ENCODE measurements at places on chromosomes 1 and 21.

- no peak for DNase-seq
These were observed 1.9 kb downstream of the ETNK2 start for GRCh38 chr1:204149635-204150565.

- DNase-seq, result no peak
These were observed 303.2 kb downstream of the LMX1A start for GRCh38 chr1:165053351-165053750.

DNA sequence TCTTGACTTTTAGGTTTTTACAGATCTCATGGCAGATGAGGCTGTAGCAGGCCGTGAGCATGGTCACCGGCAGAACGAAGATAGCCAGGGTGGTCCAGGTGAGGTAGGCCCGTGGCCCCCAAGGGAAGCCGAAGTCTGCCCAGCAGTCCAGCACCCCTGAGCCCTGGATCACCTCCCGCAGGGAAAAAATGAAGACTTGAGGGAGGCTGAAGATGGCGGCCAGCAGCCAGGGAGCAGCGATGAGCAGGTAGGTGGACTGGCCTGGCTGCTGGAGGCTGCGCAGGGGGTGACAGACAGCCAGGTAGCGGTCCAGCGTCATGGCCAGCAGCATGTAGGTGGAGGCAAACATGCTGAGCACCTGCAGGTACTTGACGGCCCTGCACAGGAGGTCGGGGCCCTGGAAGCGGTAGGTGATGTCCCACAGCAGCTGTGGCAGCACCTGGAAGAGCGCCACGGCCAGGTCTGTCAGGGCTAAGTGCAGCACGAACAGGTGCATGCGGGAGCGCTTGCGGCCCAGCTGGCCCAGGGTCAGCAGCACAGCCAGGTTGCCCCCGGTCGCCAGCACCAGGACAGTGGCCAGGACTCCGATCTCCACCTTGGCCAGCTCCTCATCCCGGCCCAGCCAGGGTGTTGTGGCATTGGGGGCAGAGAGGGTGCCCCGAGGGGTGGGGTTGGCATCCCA lies 856 bp downstream of the AVPR1B start:
- no peak for DNase-seq

DNA sequence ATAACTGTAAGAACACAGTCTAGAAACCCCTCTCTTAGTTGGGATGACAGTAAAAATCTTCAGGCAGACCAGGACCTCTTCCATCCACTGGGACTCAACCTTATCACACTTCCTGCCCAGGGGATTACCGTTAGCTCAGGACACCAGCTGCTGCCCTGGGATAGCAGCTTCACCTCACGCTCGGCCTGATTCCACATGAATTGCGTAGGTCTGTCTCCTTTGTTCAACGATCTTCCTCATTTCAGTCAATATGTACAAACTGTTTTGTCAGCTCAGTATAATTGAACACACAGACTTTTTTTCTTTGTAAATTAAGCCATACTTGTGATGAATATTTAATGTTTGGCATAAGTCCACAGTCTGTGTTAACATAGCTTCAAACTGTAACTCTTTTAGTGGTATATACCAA lies 290.4 kb downstream of the GRIK1 start:
- DNase-seq, result no peak

DNA sequence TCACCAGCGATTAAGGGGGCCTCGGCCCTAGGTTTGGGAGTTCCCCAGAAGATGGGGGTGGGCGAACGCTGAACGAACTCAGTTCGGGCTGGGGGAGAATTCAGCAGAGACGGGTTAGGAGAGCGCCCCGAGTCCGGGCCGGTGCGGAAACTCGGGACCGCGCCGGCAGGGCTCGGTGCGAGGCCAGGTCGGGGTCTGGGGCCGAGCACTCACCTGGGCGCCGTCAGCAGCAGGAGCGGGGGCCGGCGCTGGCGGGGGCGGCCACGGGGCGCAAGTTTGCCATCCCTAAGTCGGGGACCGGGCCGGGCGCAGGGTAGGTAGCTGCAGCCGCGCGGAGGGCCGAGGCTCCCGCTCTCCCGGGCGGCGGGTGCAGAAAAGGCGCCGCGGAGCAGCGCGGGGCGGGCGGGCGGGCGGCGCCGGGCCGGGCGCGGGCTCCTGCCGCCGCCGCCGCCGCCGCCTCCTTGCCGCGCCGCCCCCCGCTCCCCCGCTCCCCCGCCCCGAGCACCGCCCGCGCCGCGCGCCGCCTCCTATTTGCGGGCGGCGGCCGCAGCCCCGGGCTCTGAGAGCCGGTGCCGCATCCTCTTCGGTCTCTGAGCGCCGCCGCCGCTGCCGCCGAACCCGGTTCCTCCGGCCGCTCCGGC lies 349 bp downstream of the ADGRB2 start:
- no peak for DNase-seq

GRCh38 chr1:6470132-6471085 lies 4.4 kb upstream of the TNFRSF25 start:
- no peak for DNase-seq

DNA sequence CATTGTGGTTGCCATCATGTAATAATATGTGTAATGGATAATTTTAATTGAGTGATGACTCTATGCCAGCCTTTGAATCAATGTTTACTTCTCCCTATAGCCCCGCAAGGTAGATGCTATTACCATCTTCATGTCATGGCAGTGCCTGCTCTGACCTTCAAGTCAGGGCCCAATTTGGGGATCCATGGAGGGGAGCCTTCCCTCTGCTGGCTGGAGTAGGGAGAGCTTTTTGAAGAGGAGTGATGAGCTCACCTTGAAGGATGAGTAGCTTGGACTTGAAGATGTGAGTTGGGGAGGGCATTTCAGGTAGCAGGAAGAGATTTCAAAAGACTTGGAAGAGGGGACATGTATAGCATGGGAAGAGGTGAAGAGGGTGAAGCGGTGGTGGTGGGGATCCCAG lies 189.2 kb downstream of the FOXD2 start:
- no peak for DNase-seq

DNA sequence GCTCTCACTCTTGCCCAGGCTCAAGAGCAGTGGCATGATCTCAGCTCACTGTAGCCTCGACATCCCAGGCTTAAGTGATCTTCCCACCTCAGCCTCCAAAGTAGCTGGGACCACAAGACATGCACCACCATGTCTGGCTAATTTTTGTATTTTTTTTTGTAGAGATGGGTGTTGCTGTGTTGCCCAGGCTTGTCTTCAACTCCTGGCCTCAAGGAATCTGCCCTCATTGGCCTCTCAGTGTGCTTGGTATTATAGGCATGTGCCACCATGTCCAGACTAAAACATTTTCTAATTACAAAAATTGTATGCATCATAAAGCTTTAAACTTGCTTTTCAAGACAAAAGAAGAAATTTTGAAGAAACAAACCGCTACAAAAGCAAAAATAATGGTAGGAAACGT lies 20.1 kb downstream of the CBR1 start:
- no peak for DNase-seq

- DNase-seq, result no peak
These were observed 3.5 kb upstream of the PIGV start for GRCh38 chr1:26784023-26784871.

- DNase-seq, result no peak
These were observed 270.5 kb downstream of the GRIK3 start for GRCh38 chr1:36763771-36764170.

DNA sequence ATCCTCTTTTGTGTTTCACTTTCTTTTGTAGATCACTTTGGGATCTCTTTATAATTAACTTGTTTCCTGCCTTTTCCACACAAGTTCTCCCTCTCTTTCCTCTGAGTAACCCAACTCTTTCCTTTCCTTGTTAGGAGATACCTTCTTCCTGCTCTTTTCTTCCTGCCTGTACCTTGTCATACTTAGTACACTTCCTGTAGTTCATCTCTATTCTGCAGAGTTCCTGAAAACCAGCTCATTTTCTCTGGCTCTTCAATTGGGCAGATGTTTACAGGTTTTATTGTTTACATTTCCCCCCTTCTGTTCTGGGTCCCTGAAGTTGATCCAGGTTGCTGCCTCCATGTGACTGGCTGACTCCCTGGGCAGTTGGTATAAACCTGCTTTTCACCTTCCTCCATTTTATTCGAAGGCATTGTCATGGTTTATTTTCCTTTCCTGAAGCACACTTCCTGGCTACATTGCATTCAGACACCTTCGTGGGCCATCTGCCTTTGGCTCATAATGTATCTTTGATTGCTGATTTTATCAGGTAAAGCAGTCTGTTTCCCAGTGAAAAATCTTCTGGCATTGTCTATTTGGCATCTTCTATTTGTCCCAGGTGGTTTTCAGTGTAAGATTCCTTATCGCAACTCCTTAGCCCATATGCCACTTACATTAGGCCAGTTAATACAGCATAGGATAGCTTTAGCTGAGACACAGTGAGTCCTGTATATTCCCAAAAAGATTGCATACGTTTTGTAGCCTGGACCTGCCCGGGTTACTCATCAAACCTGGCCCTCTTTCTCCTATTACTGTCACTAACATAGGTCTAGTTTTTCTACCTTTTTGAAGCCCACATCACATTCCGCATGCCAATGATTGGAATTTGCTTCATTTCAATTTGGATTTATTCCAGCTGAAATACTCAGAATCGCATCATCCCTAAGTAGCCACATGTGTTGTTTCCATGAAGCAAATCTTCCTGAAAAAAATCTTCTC lies 15.4 kb downstream of the CTH start:
- no peak for DNase-seq

GRCh38 chr1:215595231-215595630 lies 28.1 kb downstream of the KCTD3 start:
- no peak for DNase-seq

- no peak for DNase-seq
These were observed 30.5 kb downstream of the TBCE start for GRCh38 chr1:235397733-235398132.

- no peak for DNase-seq
These were observed 15.9 kb downstream of the SAMD11 start for GRCh38 chr1:939511-940106.

DNA sequence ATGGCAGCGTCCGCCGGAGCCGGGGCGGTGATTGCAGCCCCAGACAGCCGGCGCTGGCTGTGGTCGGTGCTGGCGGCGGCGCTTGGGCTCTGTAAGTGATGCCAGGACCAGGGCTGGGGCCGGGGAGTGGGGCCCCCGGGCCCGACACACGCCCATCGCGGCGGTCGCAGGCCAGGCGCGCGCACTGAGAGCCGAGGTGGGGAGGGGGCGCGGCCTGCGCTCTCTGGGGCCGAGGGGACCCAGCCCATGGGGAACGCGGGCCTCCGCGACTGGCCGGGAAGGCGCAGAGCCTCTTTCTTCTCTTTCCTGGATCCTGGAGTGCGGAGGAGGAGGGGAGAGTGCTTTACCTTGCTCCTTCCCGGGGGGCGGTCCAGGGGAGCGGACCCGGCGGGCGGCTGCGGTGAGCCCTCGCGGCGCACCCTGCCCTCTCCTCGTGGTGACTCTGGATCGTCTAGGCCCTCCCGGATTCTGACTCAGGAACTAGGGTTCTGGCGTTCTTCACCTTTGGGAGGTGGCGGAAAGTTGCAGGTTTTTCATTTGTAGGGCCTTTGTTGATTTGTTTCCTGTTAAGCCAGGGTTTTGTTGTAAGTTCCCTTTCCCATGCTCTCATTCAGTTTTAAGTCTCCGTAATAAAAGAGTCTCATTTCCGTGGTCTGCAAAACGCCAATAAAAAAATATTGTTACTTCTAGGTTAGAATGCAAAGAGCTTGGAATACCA lies 529 bp downstream of the MPZL1 start:
- no peak for DNase-seq

- DNase-seq, result no peak
These were observed 10.4 kb downstream of the FGR start for GRCh38 chr1:27624467-27625178.

GRCh38 chr1:112346801-112347350 lies 49.1 kb upstream of the CTTNBP2NL start:
- no peak for DNase-seq

DNA sequence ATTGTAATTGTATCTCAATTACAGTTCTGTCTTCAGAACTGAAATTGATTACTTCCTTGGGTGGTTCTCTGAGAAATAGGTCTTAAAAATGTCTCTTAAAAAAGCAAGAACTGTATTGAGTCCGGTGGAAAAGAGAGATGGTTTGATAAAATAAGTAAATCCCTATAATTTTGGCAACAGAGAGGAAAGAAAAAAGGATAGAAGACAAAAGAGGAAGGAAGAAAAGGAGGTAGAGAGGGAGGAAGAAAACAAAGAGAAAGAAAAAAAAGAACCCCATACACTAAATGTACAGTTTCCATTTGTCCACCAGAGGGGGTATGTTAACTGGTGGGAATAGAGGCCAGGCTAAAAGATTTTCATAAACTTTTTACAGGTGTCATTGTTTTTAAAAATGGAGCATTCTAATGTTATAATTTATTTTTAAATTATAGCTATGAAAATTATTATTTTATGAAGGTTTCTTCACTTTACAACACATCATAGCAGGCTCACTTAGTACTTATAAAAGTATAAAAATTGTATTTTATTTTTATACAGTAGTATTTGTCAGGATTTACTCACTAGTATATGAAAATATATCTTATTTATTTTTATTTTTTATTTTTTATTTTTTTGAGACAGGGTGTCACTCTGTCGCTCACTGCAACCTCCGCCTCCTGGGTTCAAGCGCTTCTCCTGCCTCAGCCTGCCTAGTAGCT lies 2.1 kb upstream of the UBE2T start:
- no peak for DNase-seq

GRCh38 chr1:6723621-6724428 lies 22.2 kb upstream of the DNAJC11 start:
- DNase-seq, result no peak

DNA sequence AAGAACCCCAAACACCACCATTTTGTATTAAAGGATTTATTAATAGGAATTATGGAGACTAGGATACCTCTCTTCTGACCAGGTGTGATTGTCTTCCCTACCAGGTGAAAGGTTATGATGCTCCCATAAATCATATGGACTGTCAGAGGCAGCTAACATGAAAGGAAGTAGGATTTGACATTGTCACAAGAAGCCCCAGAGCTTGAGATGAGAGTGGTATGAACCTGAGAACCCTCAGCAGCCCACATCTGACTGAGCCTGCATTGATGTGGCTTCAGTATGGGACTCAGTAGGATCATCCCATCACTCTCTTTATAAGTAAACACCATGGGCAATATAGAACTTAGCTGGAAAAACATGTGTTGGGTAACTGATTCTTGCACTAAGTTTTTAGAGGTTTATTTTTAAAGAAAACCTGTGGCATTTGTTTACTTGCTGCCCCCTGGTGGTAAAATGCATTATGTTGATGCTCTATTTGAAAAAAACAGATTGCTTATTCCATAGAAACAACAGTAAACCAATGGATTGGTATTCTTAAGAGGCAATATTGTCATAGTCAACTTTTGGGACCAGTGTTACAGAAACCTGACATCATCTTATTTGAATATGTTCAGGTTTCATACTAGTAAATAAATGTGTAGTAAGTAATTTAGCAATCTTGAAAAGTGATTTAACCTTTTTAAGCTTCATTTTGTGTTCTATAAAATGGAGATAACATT lies 16.6 kb upstream of the CACYBP start:
- peak; percentile 36 for DNase-seq

DNA sequence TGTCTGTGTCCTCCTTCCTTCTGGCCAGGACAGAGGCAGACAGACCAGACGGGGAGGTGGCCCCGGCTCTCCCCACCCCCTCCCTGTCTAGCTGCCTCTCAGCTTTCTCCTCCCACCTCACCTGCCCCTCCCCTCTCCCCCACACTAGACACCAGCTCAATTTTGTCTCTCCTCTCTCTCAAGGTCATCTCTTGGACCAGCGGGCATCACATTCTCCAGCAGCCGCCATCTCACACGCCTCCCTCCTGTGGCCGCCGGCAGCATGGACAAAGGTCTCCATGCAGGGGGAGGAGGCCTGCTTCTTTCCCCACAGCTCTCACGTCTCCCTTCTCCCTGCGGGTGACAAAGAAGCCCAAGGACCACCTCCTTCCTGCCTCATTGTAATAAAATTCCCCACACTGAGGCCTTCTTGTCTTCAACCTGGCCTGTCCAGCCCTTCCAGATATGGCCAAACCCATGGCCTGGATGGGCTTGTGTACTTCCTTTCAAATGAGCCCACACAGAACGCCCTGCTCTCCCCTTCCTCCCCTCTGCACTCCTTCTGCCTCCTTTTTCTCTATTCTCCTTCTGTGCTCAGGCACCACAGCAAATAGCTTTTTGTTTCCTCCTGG lies 14.6 kb downstream of the OPTC start:
- DNase-seq, result no peak

Data from activated T-cell treated with anti-CD3 and anti-CD28 coated beads for 24 hours (primary cell).